ENCODE measurements at places on chromosomes 11 and 22. TPM values are rescaled to one million over a fixed set of nuclear protein-coding genes. Genes with fewer than 3 reads are reported as not detected.

Gene GVQW3
- total RNA-seq, result 4.2 TPM

Gene MSANTD2
- 15.2 TPM for total RNA-seq

Gene SYT9
- 0.40 TPM for total RNA-seq

Gene TMPRSS5
- total RNA-seq, result 1.6 TPM

Gene CABP7
- total RNA-seq, result not detected

Gene SCGB1C1
- total RNA-seq, result not detected

Gene IFITM5
- not detected for total RNA-seq

Gene TTC28
- 68.7 TPM for total RNA-seq

Gene BTG4
- total RNA-seq, result not detected

Gene PANX2
- total RNA-seq, result 1.6 TPM

Gene MMP10
- not detected for total RNA-seq

GRCh38 chr22:50545522-50546325 lies at the start of gene KLHDC7B:
Gene KLHDC7B, plus strand, starts transcription at chr22:50545899. Its CDS starts 345 bp downstream, at chr22:50546244.
- H3K27me3 ChIP-seq, result no peaks in the 10 kb centered on the region
- DNase-seq, result no peak
- peak within 1 kb of the TSS; percentile 50 for H3K27ac ChIP-seq
- no peaks in the 10 kb centered on the region for H3K36me3 ChIP-seq

- peaks cover 16% of the 10 kb centered on the region for H3K4me1 ChIP-seq
- no peak overlapping the region for H3K4me3 ChIP-seq
- H3K27me3 ChIP-seq, result peaks cover 10% of the 10 kb centered on the region
- H3K36me3 ChIP-seq, result no peaks in the 10 kb centered on the region
- peak; percentile 78 for DNase-seq
Observed at GRCh38 chr11:132941024-132941646, 591.2 kb downstream of the OPCML start.

DNA sequence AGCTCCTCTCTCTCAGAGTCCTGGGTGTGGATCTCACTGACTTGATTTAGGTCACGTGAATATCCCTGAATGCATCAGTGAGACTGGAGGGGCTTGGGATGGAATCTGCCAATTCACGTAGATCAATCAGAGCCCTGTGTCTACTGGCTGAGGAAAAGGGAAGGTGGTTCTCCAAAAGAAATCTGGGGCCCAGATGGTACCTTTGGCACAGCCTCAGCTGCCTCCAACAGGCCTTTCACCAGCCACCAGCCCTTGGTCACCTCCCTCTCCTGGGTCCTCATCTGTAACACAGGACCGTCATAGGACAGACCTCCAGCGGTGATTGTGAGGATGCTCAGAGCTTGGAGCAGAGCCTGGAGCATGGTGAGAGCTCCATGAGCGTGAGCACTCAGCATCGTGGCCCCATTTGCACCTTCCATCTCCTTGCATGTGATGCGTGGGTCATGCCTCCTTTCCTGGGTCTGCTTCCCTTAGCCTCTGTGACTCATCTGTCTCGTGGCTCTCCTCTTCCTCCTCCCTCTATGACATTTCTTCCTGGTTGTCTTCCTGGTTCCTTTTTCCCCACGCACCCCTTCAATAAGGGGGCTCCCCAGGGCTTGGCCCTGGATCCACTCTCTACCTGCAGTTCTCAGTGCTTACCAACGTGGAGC lies 7.5 kb upstream of the MIEF1 start:
- no peaks in the 10 kb centered on the region for H3K36me3 ChIP-seq
- peaks cover 12% of the 10 kb centered on the region for H3K4me1 ChIP-seq
- H3K27ac ChIP-seq, result no peak overlapping the region
- DNase-seq, result no peak

DNA sequence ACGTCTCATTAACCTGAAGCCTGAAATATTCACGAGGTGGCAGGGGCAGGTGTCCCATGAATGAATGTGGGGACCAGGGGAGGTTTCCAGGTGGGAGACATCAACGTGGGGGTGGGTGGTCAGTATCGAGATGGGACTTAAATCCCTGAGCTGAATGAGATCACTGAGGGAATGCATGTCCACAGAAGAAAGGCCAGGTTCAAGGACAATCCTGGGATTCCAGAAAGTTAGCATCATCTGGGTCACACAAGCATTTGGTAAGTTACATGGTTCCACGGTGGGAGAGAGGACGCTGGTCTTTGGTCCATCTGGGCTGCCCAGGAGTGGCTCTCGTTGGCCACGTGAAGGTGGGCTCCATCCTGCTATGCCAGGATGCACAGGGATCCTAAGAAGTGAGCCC lies 22.7 kb upstream of the CCND1 start:
- H3K36me3 ChIP-seq, result no peaks in the 10 kb centered on the region
- no peaks in the 10 kb centered on the region for H3K4me1 ChIP-seq
- DNase-seq, result no peak
- H3K4me3 ChIP-seq, result no peak overlapping the region
- no peaks in the 10 kb centered on the region for H3K27me3 ChIP-seq
- H3K27ac ChIP-seq, result no peak overlapping the region

- no peak overlapping the region for H3K4me3 ChIP-seq
- no peaks in the 10 kb centered on the region for H3K4me1 ChIP-seq
- DNase-seq, result no peak
Observed at GRCh38 chr22:25629613-25630012, 65.1 kb downstream of the GRK3 start.

- H3K4me1 ChIP-seq, result no peaks in the 10 kb centered on the region
- no peak overlapping the region for H3K27ac ChIP-seq
- H3K27me3 ChIP-seq, result no peaks in the 10 kb centered on the region
- DNase-seq, result no peak
Observed at GRCh38 chr11:19394525-19395016, 153.8 kb upstream of the E2F8 start.

DNA sequence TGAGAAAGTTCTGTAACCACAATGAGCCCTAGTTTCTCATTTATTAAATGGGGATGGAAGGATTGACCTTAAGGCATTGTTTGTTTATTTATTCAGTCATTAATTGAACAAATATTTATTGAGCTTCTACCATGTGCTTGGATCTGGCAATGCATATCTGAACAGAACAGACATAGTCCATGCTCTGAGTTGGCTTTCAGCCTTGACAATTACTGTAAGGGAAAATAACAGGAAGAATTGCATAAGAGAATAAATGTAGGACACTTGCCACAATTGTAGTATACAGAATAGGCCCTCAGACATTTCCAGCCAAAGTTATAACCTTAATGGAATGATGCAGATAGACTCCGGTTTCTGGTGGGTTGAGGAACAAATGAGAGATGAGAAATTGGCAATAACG lies 160.5 kb upstream of the TTC12 start:
- H3K4me1 ChIP-seq, result no peaks in the 10 kb centered on the region
- H3K36me3 ChIP-seq, result no peaks in the 10 kb centered on the region
- DNase-seq, result no peak
- H3K4me3 ChIP-seq, result no peak overlapping the region
- H3K27ac ChIP-seq, result no peak overlapping the region

DNA sequence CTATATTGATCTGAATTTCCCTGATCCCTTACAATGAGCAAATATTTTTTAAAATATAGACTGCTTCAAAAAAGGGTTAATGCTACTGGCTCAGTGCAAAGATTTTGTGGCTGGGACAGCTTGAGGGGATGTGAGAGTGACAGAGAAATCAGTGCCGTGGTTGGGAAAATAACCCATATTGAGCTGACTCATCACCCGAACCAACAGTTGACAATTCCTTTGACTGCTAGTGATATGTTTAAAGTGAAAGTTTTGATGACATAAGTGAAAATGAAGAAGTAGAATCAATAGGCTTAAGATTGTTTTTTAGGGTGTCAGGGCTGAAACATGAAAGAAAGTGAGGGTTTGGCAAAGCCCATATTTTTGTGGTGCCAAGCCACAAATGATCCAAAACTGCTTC lies 257.1 kb upstream of the TENM4 start:
- H3K4me3 ChIP-seq, result no peak overlapping the region
- no peaks in the 10 kb centered on the region for H3K4me1 ChIP-seq
- no peak overlapping the region for H3K27ac ChIP-seq
- no peaks in the 10 kb centered on the region for H3K36me3 ChIP-seq
- H3K27me3 ChIP-seq, result no peaks in the 10 kb centered on the region

DNA sequence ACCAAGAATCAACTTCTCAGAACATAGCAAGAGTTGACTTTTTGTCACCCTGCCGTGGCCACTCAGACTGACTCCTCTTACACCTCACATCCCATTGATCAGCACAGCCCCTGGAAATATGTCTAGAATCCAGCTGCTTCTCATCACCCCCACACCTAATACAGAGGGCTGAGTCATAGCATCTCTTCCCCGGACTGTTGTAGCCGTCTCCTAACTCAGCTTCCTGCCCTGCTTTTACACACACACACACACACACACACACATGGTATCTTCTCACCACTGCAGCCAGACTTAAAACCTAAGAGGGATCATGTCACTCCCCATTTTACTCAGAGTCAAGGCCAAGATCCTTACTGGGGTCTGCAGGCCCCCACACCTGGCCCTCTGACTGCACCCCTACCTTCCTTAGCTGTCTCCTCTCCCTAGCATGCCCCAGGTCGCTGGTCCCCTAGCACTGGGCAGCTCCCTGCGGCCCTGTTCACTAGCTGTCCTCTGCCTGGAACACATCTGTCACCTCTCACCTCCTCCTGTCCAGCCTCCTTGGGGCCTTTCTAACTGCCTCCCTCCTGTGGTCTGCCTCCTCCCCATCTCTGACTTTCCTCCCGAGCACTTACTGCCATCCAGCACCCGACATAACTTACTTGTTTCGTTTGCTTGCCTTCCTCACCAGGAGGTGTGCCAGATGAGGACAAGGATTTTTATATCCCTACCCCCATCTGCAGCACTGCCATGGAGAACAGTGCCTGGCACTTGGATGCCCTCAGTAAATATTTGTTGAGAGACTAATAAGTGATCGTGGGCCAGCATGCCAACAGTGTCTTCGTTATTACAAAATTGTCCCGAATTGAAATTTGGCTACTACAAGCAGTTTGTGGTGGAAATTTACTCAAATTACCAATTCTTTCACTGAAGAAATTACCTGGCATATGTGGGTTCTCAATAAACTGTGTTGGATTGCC lies 61.9 kb downstream of the BMAL1 start:
- H3K4me3 ChIP-seq, result peak overlapping the region; percentile 73
- no peak for DNase-seq
- peaks cover 4% of the 10 kb centered on the region for H3K36me3 ChIP-seq
- H3K27ac ChIP-seq, result peak overlapping the region; percentile 95
- H3K27me3 ChIP-seq, result no peaks in the 10 kb centered on the region

DNA sequence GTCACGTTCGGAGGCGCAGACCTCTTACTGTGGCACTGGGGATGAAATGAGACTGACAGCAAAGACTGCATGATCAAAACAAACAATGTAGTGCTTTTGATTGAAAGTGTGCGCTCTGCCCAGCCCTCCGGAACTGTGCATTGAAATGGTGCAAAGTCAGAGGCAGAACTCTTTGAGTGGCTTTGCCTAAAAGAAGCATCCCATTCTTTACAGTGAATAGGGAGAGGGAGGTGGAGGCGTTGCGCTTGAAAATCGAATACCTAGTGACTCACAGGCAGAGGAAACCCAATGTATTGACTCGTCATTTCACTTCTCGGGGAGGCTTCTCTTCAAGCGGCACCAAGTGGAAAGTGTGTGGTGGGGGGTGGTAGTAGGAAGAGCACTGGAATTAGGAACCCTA lies 10.9 kb downstream of the RCN1 start:
- H3K27me3 ChIP-seq, result no peaks in the 10 kb centered on the region
- peaks cover 70% of the 10 kb centered on the region for H3K36me3 ChIP-seq
- H3K4me3 ChIP-seq, result no peak overlapping the region
- H3K4me1 ChIP-seq, result no peaks in the 10 kb centered on the region

DNA sequence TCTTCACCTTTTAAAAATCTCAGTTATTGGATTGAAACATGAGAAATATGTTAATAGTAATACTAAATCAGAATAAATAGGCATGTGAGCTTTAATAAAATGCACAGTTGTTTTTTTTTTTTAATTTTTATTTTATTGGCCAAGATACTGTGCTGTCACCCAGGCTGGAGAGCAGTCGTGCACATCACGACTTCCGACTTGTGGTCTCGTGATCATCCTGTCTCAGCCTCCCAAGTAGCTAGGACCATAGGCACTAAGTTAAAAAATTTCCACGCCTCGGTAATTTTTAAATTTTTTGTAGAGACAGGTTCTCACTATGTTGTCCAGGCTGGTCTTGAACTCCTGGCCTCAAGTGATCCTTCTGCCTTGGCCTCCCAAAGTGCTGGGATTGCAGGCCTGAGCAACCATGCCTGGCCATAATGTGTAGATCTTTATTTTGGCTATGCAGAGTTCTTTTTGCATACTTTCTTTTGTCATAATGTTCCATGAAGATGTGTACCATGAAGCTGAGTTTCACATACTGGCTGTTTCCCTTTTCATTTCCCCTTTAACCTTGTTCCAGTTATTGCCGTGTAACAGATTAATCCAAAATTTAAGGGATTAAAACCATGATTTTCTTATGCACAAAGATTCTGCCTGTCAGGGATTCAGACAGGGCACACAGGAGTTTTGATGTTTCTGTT lies 16.0 kb downstream of the CAPRIN1 start:
- no peak for DNase-seq
- H3K27ac ChIP-seq, result no peak overlapping the region
- peaks cover 26% of the 10 kb centered on the region for H3K36me3 ChIP-seq
- H3K27me3 ChIP-seq, result no peaks in the 10 kb centered on the region
- no peak overlapping the region for H3K4me3 ChIP-seq

DNA sequence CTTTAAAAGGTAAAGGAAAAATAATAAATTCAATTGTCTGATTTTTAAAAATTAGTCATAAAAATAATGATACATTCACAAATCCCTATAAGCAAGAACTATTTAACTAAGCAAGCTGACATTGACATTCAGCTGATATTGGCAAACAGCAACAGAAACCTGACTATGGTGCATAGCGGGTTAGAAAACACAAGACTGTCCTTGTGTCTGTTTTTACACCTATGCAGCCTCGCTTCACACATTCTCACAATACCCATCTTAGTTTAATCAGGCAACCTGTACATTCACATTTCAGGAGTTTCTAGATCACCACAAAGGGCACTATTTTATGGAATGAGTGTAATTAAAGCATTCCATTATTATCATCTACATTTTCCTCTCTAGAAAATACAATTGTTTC lies 737.1 kb downstream of the KCNA4 start:
- no peaks in the 10 kb centered on the region for H3K27me3 ChIP-seq
- H3K36me3 ChIP-seq, result no peaks in the 10 kb centered on the region
- H3K4me1 ChIP-seq, result peaks cover 18% of the 10 kb centered on the region
- no peak overlapping the region for H3K4me3 ChIP-seq
- H3K27ac ChIP-seq, result no peak overlapping the region

GRCh38 chr22:36386900-36387708 lies 663 bp downstream of the MYH9 start:
- H3K27me3 ChIP-seq, result no peaks in the 10 kb centered on the region
- H3K4me3 ChIP-seq, result peak overlapping the region; percentile 93
- peak overlapping the region; percentile 88 for H3K27ac ChIP-seq
- peaks cover 15% of the 10 kb centered on the region for H3K36me3 ChIP-seq
- DNase-seq, result no peak
- H3K4me1 ChIP-seq, result peaks cover 49% of the 10 kb centered on the region

GRCh38 chr11:63845911-63846310 lies 7.0 kb downstream of the MARK2 start:
- H3K27me3 ChIP-seq, result no peaks in the 10 kb centered on the region
- DNase-seq, result no peak
- H3K27ac ChIP-seq, result no peak overlapping the region

- no peak overlapping the region for H3K27ac ChIP-seq
- no peaks in the 10 kb centered on the region for H3K4me1 ChIP-seq
- H3K36me3 ChIP-seq, result no peaks in the 10 kb centered on the region
- DNase-seq, result no peak
- peaks cover 19% of the 10 kb centered on the region for H3K27me3 ChIP-seq
Observed at GRCh38 chr11:130204703-130205095, 45.1 kb downstream of the ST14 start.
